ENCODE measurements at places on chromosomes 6 and 20.
A peak's percentile ranks its signal among the peaks of the same experiment; 100 is the strongest.

- no peak for DNase-seq
Observed at GRCh38 chr6:33896391-33897188, 92.8 kb upstream of the MLN start.

DNA sequence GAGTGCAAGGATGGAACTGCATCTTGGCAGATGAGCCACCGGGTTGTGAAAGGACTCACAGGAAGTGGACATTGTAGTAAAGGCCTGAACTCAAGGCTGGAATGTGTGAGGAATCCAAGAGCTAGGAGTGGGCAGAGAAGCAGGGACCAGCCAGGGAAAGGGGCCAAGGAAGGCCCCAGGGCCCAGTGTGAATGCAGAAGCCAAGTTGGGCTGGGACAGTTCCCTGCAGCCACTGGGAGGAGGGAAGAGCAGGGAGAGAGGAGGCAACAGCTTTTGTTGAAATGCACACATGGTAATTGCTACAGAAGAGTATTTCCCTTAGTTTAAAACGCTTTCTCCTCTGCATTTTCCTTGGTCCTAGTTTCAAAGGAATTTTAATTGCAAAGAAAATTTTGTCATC lies 34.6 kb downstream of the CDH22 start:
- no peak for DNase-seq

GRCh38 chr6:166488076-166488685 lies 98.3 kb downstream of the RAMACL start:
- DNase-seq = no peak

DNA sequence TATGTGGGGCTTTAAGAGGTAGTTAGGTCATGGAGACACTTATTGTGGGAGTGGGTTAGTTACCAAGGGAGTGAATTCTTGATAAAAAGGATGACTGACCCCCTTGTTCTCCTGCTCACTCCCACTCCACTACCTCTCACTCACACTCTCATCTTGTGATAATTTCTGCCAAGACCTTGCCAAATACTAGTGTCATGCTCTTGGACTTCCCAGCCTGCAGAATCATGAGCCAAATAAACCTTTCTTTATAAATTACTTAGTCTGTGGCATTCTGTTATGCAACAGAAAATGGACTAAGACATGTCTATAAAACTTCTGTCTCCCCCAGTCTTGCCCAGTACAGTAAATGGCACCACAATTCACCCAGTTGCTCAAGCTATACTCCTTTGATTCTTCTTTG lies 93.3 kb downstream of the COL21A1 start:
- DNase-seq = no peak

DNA sequence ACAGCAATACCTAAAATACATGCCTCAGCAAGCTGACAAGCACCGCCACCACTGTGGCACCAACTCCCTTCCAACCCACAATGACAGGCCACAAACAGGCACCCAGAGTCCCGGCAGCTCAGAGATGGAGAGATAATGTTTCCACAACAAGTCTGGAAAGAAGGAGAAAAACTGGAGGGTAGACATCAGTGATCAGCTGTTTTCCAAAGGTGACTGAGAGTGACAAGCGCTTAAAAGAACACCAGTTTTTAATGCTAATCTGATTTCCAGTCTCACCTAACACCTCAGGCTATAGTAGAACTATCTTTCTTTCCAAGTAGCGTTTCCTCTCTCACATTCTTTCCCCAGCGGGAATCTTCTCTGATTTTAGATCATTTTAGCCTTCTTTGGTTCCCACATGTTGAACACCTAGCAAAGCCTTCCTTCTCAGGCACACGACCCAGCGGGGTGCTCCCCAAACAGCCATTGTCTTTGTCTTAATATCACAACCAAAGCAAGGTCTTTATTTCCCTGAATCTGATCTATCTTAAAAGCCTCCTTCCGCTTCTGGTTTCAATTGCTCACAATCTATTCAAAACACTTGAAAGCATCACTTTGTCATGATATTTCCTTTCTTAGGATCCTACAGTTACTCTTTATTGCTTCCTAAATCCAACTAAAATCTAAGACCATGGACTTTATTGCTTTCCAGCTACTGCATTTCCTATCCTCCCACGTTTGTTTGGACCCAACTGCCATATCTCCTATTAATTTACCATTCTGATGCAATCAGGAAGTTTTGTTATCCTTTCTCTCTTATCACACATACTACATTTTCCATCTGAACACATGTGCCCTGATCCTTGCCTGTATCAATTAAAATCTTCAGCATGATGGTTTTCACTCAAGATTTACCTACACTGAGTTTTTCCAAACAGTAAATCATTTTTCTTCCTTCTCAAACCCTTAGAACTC lies 282.7 kb downstream of the ADGB start:
- DNase-seq = no peak

- no peak for DNase-seq
Observed at GRCh38 chr20:16052456-16052855, 520.8 kb downstream of the KIF16B start.

- no peak for DNase-seq
Observed at GRCh38 chr20:5626603-5627002, 123.6 kb upstream of the SHLD1 start.

DNA sequence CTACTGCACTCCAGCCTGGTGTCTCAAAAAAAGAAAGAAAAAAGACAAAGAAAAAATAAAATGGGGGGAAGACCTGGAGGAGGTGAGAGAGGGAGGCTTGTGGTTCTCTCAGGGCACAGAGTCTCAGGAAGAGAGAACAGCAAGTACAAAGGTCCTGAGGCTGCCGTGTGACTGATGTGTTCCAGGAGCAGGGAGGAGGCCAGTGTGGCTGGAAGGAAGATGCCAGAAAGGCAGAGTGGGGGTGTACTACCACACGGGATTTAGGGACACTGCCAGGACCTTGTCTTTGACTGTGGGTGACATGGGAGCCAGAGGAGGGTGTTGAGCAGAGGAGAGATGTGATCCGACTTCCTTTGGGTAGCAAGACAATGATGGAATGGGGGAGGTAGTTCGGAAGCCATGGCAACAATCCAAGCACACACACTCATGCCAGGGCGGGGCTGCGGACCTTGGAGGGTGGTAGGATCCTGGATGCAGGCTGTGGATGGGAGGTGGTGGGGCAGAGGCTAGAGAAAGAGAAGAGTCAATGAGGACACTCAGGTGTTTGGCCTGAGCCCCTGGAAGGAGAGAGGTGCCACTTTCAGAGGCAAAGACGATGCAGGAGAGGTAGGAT lies 136.4 kb upstream of the PTPN1 start:
- no peak for DNase-seq

- DNase-seq = no peak
Observed at GRCh38 chr20:49483696-49484123, 1.2 kb upstream of the KCNB1 start.

GRCh38 chr20:33578510-33578909 lies 83.6 kb upstream of the C20orf144 start:
- peak; percentile 58 for DNase-seq

Data from spinal cord (tissue), 10 donors.